8988T (cell line): ENCODE measurements at places on chromosomes 12 and 14.

GRCh38 chr12:114287821-114288525 lies 118.0 kb downstream of the TBX5 start:
- DNase-seq, result no peak

DNA sequence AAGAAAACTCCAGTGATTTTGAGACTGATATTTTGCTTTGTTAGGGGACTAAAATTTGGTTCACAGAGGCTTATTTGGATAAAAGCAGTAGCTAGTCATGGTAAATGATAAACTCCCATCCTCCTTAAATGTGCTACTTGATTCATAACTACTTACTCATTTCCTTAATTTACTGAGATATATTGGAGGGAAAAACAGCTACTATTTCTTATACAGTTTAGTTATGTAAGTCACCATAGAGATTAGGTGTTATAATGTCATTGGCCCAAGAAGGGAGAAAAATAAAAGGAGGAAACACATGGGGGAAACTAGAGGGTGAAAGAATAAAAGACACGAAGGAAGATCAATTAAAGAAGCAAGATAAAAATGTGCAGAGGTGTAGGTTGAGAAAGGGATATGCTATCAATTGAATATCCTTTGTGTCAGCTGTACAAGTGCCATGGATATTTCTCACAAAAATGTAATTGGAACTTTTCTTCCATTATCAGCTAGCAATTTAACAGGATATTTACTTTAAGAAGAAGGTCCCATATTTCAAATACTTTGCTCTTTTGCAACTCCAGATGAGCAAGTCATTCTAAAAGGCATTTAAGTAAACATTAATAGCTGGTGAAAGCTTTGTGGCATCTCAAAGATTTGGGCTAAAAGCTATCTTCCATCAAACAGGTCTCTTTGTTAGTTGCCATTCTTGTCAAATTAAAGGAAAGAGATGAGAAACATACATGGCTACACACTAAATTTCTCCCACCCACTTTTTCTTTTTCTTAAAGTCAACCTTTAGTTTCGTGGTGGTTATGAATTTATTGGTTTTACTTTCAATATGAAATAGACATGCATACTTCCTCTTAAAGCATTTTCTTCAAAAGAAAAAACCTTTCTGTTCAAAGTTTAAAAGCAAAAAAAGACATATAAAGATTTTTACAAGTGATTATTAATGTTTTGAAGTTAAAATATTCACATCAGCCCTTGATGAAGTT lies 439.5 kb downstream of the CCER1 start:
- no peak for DNase-seq

DNA sequence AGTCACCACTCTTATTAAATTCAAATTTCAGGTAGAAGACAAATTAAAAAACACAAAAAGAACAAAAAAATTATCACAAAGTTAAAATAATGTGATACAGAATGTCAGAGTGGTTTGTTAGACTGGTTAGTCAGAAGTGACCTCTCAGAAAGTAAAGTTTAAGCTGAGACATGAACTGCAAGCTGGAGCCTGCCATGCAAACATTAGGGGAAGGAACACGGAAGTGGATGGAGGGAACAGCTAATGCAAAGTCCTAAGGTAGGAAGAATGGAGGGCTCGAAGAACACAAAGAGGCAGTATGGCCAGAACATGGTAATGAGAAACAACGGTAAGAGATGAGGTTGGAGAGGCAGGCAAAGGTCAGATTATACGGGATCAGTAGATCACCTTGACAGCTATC lies 41.7 kb downstream of the WDHD1 start:
- DNase-seq, result no peak

DNA sequence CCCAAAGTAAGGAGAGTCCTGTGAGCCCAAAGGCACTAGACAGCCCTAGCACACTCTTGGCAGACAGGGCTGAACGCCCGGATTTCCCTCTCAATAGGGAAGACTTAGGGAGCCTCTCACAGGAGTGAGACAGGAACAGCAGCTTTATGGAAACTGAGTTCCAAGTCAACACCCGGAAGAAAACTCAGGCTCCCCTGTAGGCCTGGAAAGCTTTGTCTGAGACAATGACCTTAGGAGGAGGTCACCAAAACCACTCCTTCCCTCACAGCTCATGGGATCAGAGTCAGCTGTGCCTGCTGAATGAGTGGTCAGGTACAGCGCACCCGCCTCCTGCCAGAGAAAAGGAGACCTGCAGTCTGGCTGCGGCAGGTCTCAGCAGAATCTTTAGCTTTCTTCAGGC lies 229.5 kb downstream of the CACNA1C start:
- DNase-seq, result no peak

DNA sequence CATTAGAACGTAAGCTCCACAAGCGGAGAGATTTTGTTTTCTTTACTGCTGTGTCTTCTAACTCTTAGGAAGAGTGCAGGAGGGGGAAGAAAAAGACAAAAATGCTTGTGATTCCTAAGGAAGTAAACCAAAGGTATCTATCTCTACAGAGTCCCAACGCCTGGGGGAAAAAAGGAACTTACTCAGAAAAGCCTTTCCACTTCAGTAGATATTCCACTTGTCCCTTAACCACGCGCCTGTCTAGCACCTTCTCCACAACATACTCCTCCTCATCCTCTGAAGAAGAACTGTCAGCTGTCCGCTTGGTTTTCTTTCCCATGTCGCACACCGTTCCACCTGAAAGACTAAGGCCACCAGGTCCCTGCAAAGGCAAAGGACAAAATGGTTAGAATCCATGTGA lies 22.6 kb downstream of the CBX5 start:
- no peak for DNase-seq

- no peak for DNase-seq
These were observed 12.7 kb downstream of the TGFB3 start for GRCh38 chr14:75969126-75969525.

DNA sequence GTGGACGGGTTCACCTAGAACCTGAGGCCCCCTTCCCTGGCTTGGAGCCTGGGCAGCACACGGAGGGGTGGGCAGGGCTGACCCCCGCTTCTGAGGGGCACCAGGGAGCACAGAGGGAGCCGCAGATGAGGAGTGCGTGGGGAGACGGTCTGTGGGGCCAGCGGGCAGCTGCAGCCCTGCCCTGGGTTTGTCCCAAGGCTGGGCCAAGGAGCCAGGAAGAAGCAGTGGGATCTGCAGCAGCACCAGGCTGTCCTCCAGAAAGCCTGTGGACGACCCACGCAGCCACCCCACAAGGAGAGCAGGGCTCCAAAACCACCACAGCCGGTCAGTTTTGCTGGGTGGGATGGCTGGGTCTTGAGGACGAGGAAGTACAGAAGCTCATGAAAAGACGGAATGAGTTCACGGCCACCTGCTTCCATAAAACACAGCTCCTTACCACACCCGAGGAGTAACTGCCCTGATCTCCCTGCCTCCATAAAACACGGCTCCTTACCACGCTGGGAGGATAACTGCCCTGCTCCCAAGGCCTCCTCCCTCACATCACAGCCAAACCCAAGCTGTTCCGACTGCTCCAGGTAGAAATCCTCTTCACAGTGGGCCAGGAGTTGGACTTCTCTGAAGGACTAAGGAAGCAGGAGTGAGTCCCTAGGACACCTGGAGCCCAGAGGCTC lies 9.9 kb upstream of the GOLGA3 start:
- DNase-seq, result no peak

DNA sequence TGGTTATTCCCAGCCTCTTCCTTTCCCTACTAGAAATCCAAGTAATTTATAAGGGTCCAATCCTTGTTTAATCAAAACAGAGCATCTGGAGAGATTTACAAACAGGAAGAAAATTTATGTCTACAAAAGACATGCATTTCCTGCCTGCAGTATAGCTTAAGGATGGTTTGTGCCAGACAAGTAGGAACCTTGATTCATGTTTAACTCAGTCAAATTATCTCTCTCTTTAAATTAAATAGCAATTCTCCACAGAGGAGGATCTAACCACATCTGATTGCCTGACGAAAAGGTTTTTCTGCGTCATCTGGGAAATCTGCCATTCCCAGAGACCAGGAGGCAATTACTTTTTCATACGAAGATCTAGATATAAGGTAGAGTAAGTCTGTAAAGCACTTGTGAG lies 105.2 kb downstream of the ZFC3H1 start:
- no peak for DNase-seq

- DNase-seq, result no peak
These were observed 980.6 kb downstream of the SLC6A15 start for GRCh38 chr12:83932011-83932410.

DNA sequence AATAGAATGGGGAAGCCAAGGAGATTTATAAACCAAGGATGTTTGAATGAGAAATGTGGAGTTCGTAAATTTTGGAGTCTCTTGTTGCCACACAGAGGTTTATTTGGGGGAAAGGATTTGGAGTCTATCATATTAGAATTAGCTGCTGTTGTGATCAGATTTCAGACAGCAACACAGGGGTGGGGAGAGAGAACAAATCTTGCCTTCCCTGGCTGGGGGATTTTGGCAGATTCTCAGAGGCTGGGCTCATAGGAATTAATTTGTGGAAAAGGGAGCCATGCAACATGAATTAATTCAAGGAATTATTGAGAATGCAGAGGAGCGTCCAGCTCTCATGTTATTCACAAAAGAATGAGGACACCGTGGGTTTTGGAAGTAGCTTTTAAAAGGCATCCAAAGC lies 73.9 kb upstream of the PRMT8 start:
- DNase-seq, result no peak

- no peak for DNase-seq
These were observed 262.1 kb upstream of the FBXO33 start for GRCh38 chr14:39694341-39694740.

- no peak for DNase-seq
These were observed 424.3 kb downstream of the NPAS3 start for GRCh38 chr14:33362934-33363333.

DNA sequence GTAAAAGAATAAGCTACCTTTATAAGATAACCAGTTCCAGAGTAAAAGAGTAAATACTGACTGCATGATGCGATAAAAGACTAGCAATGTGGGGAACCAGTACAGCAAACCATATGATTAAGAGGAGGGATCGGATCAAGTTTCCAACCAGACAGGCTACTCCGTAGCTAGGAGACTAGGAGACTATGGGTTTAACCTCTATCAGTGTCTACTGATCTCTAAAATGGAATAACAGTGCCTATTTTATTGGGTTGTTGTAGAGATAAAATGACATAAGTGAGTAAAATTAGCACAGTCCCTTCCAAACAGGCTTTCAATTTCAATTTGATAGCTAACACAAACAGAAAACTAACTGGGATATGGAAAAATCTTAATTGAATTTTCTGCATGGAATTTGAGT lies 76.0 kb downstream of the PAWR start:
- no peak for DNase-seq

- DNase-seq, result no peak
These were observed 26.8 kb upstream of the DAAM1 start for GRCh38 chr14:59161561-59162175.

GRCh38 chr12:57887631-57888408 lies 41.3 kb upstream of the CTDSP2 start:
- no peak for DNase-seq

DNA sequence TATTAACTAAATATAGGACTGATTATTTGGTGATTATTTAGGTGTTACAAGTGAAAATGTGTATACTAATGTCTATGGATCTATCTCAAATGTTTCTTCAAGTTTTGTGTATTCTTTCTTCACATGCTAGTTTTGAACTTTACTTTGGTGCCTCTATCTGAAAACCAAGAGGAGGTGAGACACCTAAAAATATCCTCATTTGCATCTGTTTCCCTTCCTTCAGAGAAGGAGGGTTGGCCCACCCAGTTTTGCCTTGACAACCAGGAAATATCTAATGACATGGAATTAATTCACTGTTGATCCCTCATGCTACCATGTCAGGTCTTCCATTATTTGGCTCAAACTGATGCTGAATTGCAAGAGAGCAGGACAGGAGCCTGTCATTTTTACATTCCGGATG lies 500.4 kb downstream of the NELL2 start:
- no peak for DNase-seq

DNA sequence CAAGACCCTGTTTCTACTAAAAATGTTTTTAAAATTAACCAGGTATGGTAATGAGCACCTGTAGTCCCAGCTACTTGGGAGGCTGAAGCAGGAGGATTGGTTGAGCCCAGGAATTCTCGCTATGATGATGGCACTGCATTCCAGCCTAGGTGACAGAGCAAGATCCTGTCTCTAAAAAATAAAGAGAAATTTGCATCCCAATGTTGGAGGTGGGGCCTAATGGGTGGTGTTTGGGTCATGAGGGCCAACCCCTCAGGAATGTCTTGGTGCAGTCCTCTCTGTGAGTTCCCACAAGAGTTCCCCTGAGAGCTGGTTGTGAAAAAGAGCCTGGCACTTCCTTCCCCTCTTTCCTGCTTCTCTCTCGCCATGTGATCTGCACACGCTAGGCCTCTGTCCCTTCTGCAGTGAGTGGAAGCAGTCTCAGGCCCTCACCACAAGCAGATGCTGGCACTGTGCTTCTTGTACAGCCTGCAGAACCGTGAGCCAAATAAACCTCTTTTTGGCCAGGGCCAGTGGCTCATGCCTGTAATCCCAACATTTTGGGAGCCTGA lies 11.3 kb downstream of the ACOT6 start:
- no peak for DNase-seq

GRCh38 chr12:107320929-107321631 lies 227.7 kb upstream of the CRY1 start:
- peak; percentile 23 for DNase-seq

DNA sequence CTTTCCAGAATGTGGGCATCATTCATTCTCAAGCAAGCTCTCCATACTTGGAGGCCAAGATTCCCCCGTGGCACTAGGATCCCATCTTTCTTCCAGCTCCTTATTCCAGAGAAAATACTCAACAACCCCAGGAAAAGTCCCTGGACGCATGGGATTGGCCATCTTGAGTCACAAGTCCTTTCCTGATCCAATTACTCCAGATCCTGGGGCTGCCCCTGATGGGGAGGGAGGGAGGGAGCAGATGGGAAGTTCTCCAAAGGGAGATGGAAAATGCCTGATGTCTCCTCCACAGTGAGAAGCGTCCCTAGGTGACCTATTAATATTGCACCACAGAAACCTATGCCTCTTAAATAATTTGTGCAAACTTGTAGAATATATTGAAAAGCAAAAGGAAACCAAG lies 12.4 kb upstream of the KCNK13 start:
- no peak for DNase-seq

- no peak for DNase-seq
These were observed 19.3 kb downstream of the MBIP start for GRCh38 chr14:36301159-36301558.

DNA sequence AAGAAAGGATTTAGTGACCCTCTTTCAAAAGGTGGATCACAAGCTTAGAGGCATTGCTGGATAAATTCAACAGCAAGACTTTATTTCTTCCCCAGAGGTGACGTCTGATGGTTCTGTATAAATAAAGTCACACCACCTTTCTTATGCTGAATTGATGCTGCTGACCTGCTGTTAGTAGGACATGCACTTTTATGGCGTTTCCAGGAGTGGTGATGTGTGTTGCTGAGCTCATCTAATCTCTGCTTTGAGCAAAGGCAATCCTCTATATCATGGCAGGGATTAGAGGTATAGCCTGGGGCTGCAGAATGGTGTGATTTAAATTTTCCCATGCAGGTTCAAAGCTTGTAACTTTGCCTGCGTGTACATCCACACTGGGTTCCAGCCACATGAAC lies 94.9 kb downstream of the ETV6 start:
- DNase-seq, result no peak

- no peak for DNase-seq
These were observed 26.5 kb downstream of the MANSC1 start for GRCh38 chr12:12323591-12323990.

- no peak for DNase-seq
These were observed 475.6 kb upstream of the MIS18BP1 start for GRCh38 chr14:45728434-45729225.

GRCh38 chr14:99503848-99504453 lies 22.7 kb downstream of the CCNK start:
- DNase-seq, result no peak
